ENCODE measurements at places on chromosomes 2 and 18.

- no peak for DNase-seq
Observed at GRCh38 chr2:217652761-217653639, 349.8 kb downstream of the TNS1 start.

GRCh38 chr2:69816923-69817542, 12.4 kb upstream of the GMCL1 start:
- DNase-seq = peak; percentile 82

GRCh38 chr2:163656622-163657280, 79.1 kb downstream of the FIGN start:
- DNase-seq = no peak

- DNase-seq = peak; percentile 31
Observed at GRCh38 chr2:163644238-163644637, 91.6 kb downstream of the FIGN start.

DNA sequence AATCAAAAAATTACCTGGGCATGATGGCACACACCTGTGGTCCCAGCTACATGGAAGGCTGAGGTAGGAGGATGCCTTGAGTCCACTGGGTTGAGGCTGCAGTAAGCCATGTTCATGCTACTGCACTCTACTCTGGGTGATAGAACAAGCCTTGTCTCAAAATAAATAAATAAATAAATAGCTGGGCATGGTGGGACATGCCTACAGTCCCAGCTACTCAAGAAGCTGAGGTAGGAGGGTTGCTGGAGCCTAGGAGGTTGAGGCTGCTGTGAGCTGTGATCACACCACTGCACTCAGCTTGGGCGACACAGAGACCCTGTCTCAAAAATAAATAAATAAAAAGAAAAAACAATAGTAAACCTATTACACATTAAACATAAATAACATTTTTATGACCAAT, 3.0 kb downstream of the AP1S3 start:
- no peak for DNase-seq

GRCh38 chr2:12613137-12613835, 103.5 kb upstream of the TRIB2 start:
- no peak for DNase-seq

- DNase-seq = no peak
Observed at GRCh38 chr2:204059016-204059415, 122.5 kb downstream of the ICOS start.

DNA sequence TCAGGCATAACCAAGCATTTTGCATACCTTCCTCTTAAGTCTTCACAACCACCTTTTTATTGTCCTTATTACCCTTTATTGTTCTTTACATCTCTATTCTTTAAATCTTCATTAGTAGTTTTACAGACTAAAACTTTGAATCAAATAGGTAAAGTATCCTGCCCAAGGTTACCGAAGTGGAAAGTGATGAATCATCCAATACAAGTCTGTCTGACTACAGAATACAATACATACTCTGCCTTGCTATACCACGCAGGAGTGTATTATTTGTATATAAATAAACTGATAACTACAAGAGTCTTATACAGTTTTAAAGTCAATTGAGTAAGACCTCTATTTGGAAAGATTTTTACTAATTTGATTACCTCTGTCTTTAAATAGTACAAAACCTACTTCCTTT, 196.0 kb downstream of the ZEB2 start:
- DNase-seq = no peak

- DNase-seq = no peak
Observed at GRCh38 chr2:128552806-128553551, 234.3 kb upstream of the HS6ST1 start.

GRCh38 chr2:185477452-185477851, 261.2 kb upstream of the FSIP2 start:
- no peak for DNase-seq

DNA sequence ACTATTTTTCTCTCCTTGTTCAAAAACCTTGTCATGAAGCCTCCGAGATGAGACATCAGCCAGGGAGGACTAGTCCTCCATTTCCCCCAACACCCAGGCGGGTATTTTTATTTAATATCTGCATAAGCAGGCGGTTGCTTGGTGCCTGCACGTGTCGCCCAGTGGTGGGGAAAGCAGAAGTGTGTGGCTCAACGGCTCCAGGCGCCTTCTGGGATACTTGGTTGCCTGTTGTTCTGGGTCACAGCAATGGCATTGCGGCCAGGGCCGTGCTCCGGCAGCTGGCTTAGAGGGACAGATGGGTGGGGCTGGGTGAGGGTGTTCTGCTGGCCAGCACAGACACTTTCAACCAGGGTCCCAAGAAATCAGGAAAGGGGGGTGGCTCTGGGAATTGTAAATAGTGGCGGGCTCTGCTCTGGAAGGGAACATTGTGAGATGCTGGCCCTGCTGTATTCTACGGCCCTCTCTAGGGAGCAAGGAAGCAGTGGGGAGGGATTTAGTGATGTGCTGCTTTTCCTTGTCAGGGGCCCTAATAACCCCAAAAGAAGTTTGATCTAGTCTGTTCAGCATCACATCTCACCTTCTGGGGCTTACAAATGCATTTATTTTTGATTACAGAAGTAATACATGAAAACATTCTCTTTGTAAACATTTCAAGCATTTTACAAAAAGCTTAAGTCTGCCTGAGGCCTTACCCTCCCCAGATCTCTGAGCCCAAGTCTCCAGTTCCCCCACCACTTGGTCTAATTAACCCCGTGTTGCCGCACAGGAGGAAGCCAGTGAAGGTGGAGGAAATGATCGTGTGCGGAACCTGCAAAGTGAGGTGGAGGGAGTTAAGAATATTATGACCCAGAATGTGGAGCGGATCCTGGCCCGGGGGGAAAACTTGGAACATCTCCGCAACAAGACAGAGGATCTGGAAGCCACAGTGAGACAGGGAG, 1.1 kb downstream of the VAMP8 start:
- DNase-seq = no peak

All from NCI-H69 (cell line).